IMR-90 (cell line): ENCODE measurements at places on chromosomes 2 and 18. TPM values are rescaled to one million over a fixed set of nuclear protein-coding genes. Genes with fewer than 3 reads are reported as not detected.

IMPA2 gene
- 4.7 and 5.5 TPM in 2 replicates for polyA plus RNA-seq

GFPT1 gene
- polyA plus RNA-seq: 18.9 and 23.5 TPM in 2 replicates

FRZB gene
- 1.1 and 1.2 TPM in 2 replicates for polyA plus RNA-seq

RIT2 gene
- polyA plus RNA-seq: not detected in 2 replicates

G6PC2 gene
- polyA plus RNA-seq: not detected in 2 replicates

POMC gene
- 0.17 and 0.47 TPM in 2 replicates for polyA plus RNA-seq

MREG gene
- polyA plus RNA-seq: 1.0 and 1.1 TPM in 2 replicates

SLC4A3 gene
- polyA plus RNA-seq: 6.1 and 6.9 TPM in 2 replicates

CDH7 gene
- polyA plus RNA-seq: not detected in 2 replicates

FBXO15 gene
- polyA plus RNA-seq: 1.5 and 2.0 TPM in 2 replicates

KCTD18 gene
- 6.7 and 7.1 TPM in 2 replicates for polyA plus RNA-seq

INPP5D gene
- polyA plus RNA-seq: 0.09 and 0.29 TPM in 2 replicates

NPHP1 gene
- 2.1 and 2.5 TPM in 2 replicates for polyA plus RNA-seq

GALNT14 gene
- polyA plus RNA-seq: 0.15 TPM in 1 of 2 replicates, not detected in the other

DNAJC27 gene
- polyA plus RNA-seq: 1.3 and 1.6 TPM in 2 replicates

IL18R1 gene
- polyA plus RNA-seq: 0.14 and 0.24 TPM in 2 replicates

SERPINB13 gene
- not detected in 2 replicates for polyA plus RNA-seq

KATNAL2 gene
- 1.4 and 2.3 TPM in 2 replicates for polyA plus RNA-seq

SERPINB3 gene
- not detected in 2 replicates for polyA plus RNA-seq

FOXI3 gene
- polyA plus RNA-seq: not detected in 2 replicates
